ENCODE measurements at places on chromosomes 4 and X.

DNA sequence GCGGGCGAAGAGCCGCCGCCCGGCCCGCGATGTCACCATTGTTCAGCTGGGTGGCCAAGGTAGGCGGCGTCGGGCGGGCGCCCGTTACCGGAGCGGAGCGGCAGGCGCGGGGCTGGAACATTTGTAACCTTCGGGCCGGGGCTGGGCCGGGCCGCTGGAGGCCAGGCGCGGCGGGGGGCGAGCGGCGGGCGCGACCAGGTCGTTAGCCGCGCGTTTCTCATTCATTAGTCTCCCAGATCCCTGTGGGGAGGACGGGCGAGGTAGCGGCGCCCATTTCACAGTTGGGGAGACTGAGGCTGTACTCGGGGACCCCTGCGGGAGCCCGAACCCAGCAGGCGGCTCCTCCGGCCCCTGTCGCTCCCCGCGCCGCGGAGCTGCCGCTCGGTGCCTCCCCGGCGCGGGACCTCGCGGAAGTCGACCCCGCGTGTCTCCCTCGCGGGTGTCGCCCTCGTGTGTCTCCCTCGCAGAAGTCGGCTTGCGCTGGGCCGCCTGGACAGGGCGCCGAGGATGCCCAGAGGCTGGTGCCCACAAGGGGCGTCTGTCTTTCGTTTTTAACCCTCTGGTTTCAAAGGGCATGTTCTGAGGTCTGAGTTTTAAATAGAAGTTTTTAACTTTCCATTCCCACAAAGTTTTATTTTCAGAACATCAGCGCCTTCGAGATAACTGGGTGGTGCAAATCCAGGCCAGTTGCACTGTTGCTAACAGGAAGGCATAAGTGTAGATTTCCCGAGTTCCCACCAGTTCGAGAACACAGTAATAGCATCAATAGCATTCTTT, 17.5 kb downstream of the PTTG2 start:
- H3K27ac ChIP-seq: peak overlapping the region; percentile 43
- H3K4me3 ChIP-seq: peak overlapping the region; percentile 93

- H3K27ac ChIP-seq: peak overlapping the region; percentile 83
- H3K27me3 ChIP-seq: no peaks in the 10 kb centered on the region
- H3K36me3 ChIP-seq: no peaks in the 10 kb centered on the region
- DNase-seq: peak; percentile 71
- no peak overlapping the region for H3K4me3 ChIP-seq
Measured at GRCh38 chr4:152106113-152106763, 345.4 kb upstream of the GATB start.

GRCh38 chrX:103330681-103331288, 746 bp downstream of the TCEAL7 start:
- H3K27ac ChIP-seq: no peak overlapping the region
- no peak for DNase-seq
- H3K4me3 ChIP-seq: peak overlapping the region; percentile 34
- no peaks in the 10 kb centered on the region for H3K36me3 ChIP-seq

GRCh38 chr4:187479511-187479910, 516.1 kb upstream of the ZFP42 start:
- H3K27ac ChIP-seq: no peak overlapping the region
- H3K27me3 ChIP-seq: no peaks in the 10 kb centered on the region
- H3K4me3 ChIP-seq: no peak overlapping the region
- DNase-seq: no peak
- peaks cover 7% of the 10 kb centered on the region for H3K4me1 ChIP-seq

GRCh38 chr4:181420950-181421349, 822.3 kb upstream of the TENM3 start:
- H3K4me1 ChIP-seq: no peaks in the 10 kb centered on the region
- no peak overlapping the region for H3K27ac ChIP-seq
- no peaks in the 10 kb centered on the region for H3K36me3 ChIP-seq
- no peak overlapping the region for H3K4me3 ChIP-seq
- DNase-seq: no peak
- no peaks in the 10 kb centered on the region for H3K27me3 ChIP-seq

DNA sequence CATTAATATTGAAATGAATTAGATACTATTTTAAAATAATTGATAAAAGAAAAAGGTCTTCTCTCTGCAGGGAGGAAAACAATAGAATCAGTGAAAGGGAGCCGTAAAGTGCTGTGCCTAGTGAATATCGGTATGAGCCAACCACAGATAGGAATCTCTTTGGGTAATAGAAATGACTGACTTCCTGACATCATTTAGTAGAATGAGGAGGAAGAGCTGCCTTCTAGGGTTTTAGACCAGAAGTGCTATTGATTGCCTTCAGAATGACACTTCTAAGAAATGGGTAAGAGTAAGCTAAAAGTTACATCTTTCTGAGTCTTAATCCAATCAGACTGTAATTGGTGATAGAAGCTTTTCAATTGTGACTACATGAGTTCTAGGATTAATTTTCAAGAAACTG, 134.0 kb upstream of the MAP9 start:
- no peaks in the 10 kb centered on the region for H3K27me3 ChIP-seq
- no peak for DNase-seq
- no peak overlapping the region for H3K4me3 ChIP-seq
- no peak overlapping the region for H3K27ac ChIP-seq
- H3K36me3 ChIP-seq: no peaks in the 10 kb centered on the region

DNA sequence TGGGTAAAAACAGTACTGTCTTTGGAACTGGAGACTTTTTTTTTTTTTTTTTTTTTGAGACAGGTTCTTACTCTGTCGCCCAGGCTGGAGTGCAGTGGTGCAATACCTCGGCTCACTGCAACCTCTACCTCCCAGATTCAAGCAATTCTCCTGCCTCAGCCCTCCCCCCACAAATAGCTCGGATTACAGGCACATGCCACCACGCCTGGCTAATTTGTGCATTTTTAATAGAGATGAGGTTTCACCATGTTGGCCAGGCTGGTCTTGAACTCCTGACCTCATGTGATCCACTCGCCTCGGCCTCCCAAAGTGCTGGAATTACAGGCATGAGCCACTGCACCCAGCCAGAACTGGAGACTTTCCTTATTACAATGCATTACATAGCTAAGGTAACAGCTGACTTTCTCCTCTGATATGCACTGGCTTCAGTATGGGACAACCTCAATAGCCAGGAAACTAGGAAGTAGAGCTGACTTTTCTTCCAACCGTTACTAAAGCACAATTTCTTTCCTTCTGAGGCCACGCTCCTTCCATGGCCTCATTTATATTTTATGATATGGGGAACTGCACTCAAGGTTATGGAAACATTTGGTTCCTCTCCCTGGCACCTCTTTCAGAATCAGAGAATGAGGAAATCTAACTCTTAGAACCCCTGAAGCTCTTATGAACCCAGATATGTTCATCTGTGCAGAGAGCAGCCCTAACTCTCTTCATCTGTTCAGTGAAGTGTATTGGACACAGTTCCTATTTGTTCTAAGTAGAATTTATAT, 53.5 kb upstream of the FAM9B start:
- H3K4me3 ChIP-seq: no peak overlapping the region
- no peaks in the 10 kb centered on the region for H3K36me3 ChIP-seq
- H3K27me3 ChIP-seq: peaks cover 5% of the 10 kb centered on the region
- H3K27ac ChIP-seq: no peak overlapping the region
- no peaks in the 10 kb centered on the region for H3K4me1 ChIP-seq
- no peak for DNase-seq

Data from keratinocyte (primary cell).